ENCODE measurements at places on chromosomes 5 and 9.

DNA sequence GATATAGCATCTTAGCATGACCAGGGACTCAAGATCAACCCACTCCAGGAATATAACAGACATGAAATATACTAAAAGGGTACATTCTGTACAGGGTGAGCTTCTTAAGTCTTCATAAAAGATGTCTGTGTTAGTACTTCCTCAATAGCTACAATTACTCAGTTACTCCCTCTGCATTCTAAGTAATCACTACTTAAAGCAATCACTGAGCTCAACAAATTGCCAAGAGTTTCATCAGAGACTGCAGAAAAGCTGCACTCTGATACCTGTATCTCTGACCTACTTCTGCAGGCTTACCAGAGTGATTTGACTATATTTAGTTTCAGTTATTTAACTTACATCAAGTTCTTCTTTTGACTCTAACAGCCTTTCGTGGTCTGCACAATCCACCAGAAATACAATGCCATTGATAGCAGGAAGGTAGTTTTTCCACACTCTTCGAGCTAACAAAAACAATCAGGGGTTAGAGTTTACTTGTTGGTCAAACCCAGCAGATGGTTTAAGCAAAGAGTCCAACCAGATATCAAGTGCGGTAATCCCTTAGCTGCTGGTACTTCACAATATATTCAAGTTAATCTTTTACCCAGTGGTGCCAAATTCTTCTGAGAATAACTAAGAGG lies 23.3 kb downstream of the SAR1B start:
- no peak for DNase-seq

DNA sequence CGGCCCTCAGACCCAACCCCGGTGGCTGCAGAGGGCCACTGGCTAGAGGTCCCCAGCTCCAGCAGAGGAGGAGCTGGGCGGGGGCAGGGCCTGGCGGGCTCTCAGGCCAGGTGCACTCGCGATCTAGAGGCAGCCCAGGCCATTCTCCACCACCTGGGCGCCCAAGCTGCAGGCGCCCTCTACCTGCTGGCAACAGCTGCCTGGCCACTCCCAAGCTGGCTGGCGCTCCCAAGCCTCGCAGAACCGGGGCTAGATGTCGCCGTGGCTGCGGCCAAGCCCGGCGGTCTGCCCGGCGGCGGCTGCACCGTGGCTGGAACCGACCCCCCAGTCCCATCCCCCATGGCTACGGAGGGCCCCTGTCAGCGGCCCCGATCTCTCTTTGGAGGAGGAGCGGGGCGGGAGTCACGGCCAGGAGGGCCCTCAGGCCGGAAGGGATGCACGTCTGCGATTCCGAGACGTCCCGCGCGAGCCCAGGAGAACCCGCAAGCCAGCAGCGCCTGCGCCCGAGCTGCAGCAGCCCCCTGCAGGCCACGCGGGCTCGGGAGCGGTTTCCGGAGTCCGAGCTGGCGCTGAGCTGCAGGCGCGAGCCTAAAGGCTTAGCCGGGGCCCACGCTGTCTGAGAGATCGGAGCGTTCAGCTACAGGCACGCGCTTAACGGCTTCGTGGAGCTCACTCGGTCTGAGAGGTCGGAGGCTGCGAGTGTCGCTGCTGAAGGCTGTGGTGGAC lies 44.3 kb upstream of the BICD2 start:
- DNase-seq, result peak; percentile 38

DNA sequence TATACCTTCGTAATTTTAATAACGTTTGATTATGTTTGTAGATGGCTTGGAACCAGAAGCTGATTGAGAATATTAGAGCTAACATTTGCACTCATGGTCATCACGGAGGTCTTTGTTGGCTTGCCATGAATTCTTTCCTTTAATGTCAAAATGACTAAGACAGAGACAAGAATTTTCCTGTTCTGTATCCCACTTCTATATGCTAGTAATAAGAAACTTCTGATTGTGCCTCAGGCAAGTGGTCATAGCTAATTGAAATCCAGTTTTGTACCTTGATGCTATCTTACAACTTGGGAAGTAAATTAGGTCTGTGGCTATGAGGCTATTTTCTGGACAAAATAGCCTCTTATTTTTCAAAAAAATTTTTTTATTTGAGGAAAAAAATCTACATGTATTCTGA lies 167.6 kb downstream of the RANBP17 start:
- no peak for DNase-seq

DNA sequence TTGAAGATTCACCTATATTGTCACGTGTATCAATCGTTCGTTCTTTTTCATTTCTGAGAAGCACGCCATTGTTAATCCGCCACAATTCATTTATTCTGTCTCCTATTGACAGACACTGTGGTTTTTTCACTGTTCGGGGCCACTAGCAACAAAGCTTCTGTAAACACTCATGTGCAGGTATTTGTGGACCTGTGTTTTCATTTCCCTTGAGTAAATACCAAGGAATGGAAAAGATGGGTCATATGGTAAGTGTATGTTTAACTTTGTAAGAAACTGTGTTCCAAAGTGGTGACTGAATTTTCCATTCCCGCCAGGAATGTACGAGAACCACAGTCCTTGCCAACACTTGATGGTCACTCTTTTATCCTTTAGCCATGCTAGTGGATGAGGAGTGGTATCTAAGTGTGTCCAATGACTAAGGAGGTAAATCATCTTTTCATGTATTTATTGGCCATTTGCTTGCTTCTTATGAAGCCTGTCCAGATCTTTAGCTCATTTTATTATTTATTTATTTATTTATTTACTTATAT lies 10.7 kb downstream of the ABO start:
- DNase-seq, result no peak

DNA sequence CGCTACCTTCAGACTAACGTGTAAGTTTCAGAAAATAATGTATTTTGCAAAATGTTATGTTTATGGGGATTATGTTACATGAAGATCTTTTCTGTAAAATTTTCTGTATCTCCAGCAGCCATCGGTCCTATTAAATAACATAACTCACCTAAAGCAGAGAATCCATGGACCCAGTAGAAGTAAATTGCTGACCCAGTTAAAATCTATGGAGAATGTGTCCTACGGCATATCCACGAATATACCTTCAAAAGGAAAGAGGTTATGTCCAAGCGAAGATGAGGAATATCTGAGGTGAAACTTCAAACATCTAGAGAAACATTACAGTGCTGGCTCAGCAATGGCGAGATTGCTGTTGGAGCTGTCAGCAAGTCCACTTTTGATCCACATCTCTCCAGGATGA lies 492.2 kb upstream of the ADAMTS16 start:
- no peak for DNase-seq

GRCh38 chr9:89116064-89116804 lies 62.4 kb downstream of the SHC3 start:
- DNase-seq, result no peak

GRCh38 chr9:26955921-26956859 lies at the start of gene IFT74:
Gene IFT74 (plus strand): TSS chr9:26956412. CDS start chr9:26961968, 5,556 bp downstream.
- DNase-seq, result peak; percentile 93

- no peak for DNase-seq
Observed at GRCh38 chr5:127508644-127509373, 8.6 kb upstream of the PRRC1 start.

GRCh38 chr5:149011084-149011483 lies 51.8 kb downstream of the SH3TC2 start:
- DNase-seq, result no peak

DNA sequence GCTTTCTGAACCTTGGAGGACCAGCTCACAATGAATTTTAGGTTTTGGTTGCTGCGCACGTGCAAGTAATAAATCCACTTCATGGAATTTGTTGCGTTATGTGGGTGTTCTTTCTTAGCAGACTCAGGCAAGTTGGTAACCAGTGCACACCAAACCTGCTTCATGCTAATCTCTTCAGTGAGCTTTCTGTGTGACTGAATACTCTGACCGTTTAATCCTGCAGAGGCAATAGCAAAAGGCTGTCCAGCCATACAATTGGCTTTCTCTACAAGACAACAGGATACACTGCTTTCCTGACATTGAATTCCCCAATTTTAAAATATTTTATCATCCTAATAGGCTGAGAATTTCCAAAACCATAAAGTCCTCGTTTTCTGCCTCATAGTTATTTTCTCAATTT lies 10.3 kb downstream of the UGT3A2 start:
- DNase-seq, result no peak

DNA sequence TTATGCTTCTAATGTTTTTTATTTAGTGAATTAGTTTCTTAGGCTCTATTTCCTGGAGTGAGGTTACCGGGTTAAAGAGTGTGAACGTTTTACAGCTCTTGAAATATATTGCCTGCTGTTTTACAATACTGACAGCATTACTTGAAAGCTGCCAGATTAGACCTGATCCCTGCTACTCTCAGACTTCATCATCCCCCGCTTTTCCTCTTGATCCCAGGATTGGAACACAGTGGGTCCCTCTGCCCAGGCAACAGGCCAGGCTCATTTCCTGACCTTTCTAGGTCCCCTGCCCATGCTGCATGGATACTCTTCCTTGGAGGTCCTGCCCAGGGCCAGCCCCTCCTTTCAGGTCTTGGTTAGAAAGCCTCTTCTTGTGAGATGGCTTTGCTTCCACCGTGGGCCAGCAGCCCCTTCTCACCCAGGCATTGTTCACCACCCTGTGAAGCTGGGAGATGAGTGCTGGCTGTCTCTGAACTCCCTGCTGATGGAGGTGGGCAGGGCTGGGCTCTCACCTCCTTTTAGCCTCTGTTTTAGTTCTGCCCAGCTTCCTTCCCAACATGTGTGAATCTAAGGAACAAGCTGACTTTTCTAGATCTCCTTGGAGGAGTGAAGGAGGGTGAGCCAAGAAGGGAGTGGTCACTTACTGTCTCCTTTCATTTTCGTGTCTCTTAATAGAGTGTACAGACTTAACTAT lies 15.5 kb upstream of the FAM120AOS start:
- DNase-seq, result no peak

- no peak for DNase-seq
Observed at GRCh38 chr9:98877311-98877710, 66.4 kb upstream of the COL15A1 start.

DNA sequence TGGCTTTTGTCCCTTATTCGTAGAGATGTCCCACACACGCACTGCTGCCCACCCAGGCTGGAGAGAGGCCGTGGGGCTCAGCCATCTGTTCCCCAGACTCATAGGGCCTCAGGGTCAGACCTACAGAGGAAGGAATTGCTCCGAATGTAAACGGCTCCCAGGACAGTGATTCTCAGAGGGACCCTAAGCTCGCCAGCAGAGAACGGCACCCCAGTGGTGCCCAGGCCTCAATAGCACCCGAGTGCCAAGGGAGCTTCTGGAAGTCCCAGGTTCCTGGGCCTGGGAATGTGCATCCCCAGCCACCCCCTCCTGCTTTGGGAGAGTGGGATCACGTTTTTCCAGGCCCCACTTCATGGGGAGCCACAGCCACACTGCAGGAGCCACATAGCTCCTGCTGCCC lies 32.9 kb upstream of the CNOT6 start:
- DNase-seq, result no peak

GRCh38 chr5:97635553-97635952 lies 452.5 kb upstream of the RIOK2 start:
- no peak for DNase-seq

- no peak for DNase-seq
Observed at GRCh38 chr9:114629563-114630090, 18.5 kb downstream of the TMEM268 start.

GRCh38 chr5:144547098-144547499 lies 376.4 kb downstream of the KCTD16 start:
- no peak for DNase-seq

DNA sequence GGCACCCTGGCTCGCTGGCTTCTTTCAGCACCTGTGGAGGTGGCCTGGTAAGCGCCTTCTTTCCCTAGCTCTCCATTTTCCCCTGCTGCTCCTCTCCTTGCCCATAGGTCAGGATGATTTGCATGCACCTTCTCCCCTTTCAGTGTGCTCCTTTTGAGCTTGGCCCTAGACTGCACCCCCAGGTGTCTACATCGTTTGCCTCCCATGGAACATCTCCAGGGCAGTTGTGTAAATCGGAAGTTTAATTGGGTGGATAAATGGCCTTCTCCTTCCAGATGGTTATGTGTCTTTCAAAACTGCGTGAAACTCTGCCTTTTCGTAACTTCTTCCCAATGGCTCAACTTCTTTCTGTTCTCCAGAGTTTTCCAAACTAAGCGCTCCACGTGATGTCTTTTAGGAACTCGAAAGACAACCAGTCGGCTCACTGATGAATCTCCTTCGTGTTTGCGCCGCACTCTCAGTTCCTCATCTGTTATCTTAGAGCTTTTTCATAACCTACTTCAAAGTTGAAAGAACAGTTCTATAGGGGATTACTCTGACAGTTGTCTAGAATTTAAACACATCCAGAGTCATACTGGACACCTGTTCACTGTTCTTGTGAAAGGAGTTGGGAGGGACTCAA lies 1.7 kb downstream of the ADAMTS19 start:
- DNase-seq, result no peak

GRCh38 chr9:91920630-91921350 lies 29.2 kb downstream of the ROR2 start:
- DNase-seq, result no peak

DNA sequence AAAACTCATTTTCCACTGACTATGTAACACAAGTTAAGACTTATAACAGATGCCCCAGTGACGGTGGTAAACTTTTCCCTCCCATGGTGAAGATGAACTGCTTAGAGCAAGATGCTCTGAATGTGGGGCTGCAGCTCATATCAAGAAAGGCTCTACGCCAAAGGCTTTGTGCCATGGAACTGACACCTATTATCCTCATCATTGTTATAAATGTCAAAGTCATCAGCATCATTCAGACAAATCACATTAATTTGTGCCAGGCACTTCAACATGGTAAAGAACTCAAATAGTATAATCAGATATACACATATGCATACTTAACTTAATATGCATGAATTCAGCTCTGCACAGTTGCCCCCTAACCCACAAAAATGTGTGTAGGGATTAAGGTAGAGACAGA lies 305.9 kb upstream of the ATP10B start:
- no peak for DNase-seq

DNA sequence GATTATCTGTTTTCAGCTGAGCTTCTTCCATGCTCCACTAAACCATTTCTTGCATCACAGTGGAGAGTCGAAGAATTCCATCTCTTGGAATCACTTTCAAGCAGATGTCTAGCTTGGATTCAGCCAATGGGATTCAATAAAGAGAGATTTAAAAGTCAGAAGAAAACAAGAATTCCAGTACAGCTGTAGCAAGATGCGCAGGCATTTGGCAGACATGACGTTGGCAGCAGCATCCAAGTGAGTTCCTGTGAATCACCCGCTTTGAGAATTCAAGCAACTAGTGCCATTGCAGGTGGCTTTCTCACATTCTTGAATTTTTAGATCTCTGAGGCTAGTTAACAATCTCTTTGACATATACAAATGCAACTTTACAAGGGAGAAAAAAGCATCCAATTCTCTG lies 467.0 kb downstream of the CDH10 start:
- DNase-seq, result no peak

GRCh38 chr9:134648701-134649530 lies 7.3 kb downstream of the COL5A1 start:
- no peak for DNase-seq
